Testis (tissue), 5 donors: ENCODE measurements at places on chromosomes 2 and 18. TPM values are rescaled to one million over a fixed set of nuclear protein-coding genes. Genes with fewer than 3 reads are reported as not detected.

Gene C2orf72
- 6.9 TPM for total RNA-seq

Gene CXCR4
- total RNA-seq = 3.7 TPM

Gene GALNT3
- total RNA-seq = 13.4 TPM

Gene TXNDC2
- total RNA-seq = 30.5 TPM

Gene APOB
- total RNA-seq = 0.39 TPM

Gene DYNC2LI1
- 48.8 TPM for total RNA-seq

Gene ARL4C
- 3.0 TPM for total RNA-seq
